ENCODE measurements at places on chromosomes 6 and 20.

GRCh38 chr6:137304020-137304780 lies 85.0 kb upstream of the IFNGR1 start:
- no peak overlapping the region for H3K27ac ChIP-seq
- H3K36me3 ChIP-seq, result no peaks in the 10 kb centered on the region
- no peak for DNase-seq
- H3K4me1 ChIP-seq, result peaks cover under 1% of the 10 kb centered on the region

GRCh38 chr20:57047281-57048026 lies 219.0 kb downstream of the BMP7 start:
- no peaks in the 10 kb centered on the region for H3K36me3 ChIP-seq
- H3K4me3 ChIP-seq, result no peak overlapping the region
- H3K4me1 ChIP-seq, result no peaks in the 10 kb centered on the region
- DNase-seq, result no peak
- H3K27ac ChIP-seq, result no peak overlapping the region

DNA sequence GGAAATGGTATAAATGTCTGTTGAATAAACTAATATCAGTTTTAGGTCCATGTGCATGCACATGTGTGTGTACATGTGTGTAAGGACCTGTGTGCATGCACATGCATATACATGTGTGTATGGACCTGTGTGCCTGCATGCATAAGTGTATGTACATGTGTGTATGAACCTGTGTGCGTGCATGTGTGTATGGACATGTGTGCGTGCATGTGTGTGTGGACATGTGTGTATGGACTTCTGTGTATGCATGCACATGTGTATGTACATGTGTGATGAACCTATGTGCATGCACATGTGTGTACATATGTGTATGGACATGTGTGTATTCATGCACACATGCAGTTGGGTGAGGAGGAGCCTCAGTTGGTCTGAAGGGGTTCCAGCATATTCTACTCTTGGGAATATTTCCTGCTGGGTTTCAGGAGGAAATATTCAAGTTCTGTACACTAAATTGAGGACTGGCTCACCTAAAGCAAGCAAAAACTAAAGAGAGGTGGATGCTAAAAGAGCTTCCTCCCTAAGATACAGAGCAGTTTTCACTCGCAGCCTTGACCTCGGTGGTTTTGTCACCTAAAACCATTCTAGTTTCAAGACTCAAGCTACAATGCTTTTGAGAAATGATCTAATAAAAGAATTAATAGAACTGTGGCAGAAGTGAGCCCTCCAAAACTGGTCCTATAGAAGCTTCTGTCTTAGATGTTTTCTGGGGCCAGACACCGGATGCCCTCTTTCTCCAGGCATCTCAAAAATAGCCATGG lies 742.8 kb downstream of the MAFB start:
- no peaks in the 10 kb centered on the region for H3K36me3 ChIP-seq
- no peaks in the 10 kb centered on the region for H3K27me3 ChIP-seq
- H3K27ac ChIP-seq, result no peak overlapping the region
- H3K4me1 ChIP-seq, result no peaks in the 10 kb centered on the region
- DNase-seq, result no peak

- H3K4me3 ChIP-seq, result no peak overlapping the region
- no peaks in the 10 kb centered on the region for H3K27me3 ChIP-seq
- H3K27ac ChIP-seq, result no peak overlapping the region
- no peaks in the 10 kb centered on the region for H3K4me1 ChIP-seq
- DNase-seq, result no peak
Observed at GRCh38 chr20:59820204-59821041, 113.0 kb downstream of the SYCP2 start.

GRCh38 chr6:55511122-55511800 lies 67.7 kb downstream of the HMGCLL1 start:
- no peaks in the 10 kb centered on the region for H3K36me3 ChIP-seq
- no peaks in the 10 kb centered on the region for H3K4me1 ChIP-seq
- no peak overlapping the region for H3K4me3 ChIP-seq
- H3K27ac ChIP-seq, result no peak overlapping the region

DNA sequence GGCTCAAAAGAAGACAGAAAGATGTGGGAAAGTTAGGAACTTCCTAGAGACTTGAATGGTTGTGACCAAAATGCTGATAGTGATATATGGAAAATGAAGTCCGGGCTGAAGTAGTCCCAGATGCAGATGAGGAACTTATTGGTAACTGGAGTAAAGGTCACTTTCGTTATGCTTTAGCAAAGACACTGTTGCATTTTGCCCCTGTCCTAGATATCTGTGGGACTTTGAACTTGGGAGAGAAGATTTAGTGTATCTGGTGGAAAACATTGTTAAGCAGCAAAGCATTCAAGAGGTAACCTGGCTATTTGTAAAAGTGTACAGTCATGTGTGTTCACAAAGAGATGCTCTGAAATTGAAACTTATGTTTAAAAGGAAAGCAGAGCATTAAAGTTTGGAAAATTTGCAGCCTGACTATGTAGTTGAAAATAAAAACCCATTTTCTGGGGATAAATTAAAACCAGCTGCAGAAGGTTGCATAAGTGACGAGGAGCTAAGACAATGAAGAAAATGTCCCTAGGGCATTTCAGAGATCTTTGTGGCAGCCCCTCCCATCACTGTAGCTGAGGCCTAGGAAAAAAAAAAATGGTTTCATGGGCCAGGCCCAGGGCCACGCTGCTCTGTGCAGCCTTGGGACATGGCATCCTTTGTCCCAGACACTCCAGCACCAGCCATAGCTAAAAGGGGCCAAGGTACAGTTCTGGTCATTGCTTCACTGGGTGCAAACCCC lies 1692.2 kb downstream of the HACE1 start:
- H3K27me3 ChIP-seq, result no peaks in the 10 kb centered on the region
- H3K36me3 ChIP-seq, result no peaks in the 10 kb centered on the region
- no peak for DNase-seq
- no peak overlapping the region for H3K27ac ChIP-seq

DNA sequence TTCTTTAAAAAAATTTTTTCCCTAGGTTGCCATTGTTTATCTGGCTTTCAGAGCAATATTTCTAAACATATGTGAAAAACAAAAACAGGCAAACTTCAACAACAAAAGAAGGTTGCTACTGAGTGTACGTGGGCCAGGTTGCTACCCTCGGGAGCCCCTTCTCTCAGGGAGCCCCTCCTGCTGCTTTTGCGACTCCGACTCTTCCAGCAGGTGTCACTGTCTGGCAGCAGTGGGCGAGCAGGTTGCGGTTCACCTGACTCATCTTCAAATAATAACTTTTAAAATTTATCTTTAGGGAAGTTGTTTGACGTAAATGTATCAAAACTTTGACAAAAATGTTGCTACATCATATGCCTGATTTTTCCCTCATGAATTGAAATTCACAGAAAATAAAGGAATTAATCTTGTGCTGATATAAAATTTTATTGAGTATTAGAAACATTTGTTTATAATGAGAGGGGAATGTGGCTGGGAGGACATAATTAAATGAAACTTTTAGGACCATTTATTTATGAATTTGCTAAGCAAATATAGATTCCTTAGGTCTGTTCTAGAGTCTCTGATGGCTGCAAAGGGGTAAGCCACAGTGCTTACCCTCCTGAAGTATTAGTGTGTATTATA lies 138.8 kb downstream of the HIVEP1 start:
- H3K27ac ChIP-seq, result no peak overlapping the region
- peaks cover 2% of the 10 kb centered on the region for H3K4me1 ChIP-seq
- no peaks in the 10 kb centered on the region for H3K36me3 ChIP-seq
- H3K27me3 ChIP-seq, result no peaks in the 10 kb centered on the region
- no peak overlapping the region for H3K4me3 ChIP-seq

GRCh38 chr20:50744143-50744792 lies 12.9 kb downstream of the PARD6B start:
- peak overlapping the region; percentile 85 for H3K27ac ChIP-seq
- no peaks in the 10 kb centered on the region for H3K27me3 ChIP-seq
- no peak overlapping the region for H3K4me3 ChIP-seq
- peak; percentile 77 for DNase-seq
- peaks cover 46% of the 10 kb centered on the region for H3K4me1 ChIP-seq
- no peaks in the 10 kb centered on the region for H3K36me3 ChIP-seq

Data from pancreas (tissue), 10 donors.